Spleen (tissue), 13 donors: ENCODE measurements at places on chromosomes 1 and 21. TPM values are rescaled to one million over a fixed set of nuclear protein-coding genes. Genes with fewer than 3 reads are reported as not detected.

The PTGER3 gene
- total RNA-seq = 0.49 TPM

The CD1C gene
- total RNA-seq = 51.6 TPM

DNA sequence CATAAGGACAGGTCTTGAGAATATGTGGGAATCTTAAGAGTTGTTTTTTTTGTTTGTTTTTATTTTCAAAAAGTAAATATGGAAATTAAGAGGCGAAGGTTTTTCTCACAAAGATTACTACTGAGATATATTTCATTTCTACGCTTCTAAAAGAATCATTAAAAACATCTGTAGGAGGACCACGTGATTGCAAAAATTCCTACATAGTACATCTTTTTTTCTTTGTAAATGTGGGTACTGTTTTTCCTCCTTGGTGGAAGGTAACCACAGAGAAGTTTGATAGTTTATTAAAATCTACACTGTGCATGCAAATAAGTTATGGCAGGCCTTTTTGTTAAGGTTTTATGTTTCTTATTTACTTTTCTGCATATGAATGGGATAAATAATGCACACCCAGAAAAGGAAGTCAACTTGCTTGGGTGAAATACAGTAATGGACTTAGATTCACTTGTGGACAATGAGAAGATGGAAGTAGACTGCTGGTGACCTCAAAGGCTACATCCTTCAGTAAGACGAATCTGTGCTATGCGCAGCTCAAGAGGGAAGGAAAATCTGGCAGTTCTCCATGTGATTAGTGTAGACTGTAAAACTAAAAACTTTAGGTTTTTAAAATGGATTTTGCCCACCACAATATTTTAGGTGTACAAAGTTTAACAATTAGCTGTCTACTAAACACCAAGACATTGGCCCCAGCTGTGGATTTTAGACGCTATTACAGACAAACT lies 2.0 kb downstream of the AK5 start:
- no peak for DNase-seq

- no peak for DNase-seq
Observed at GRCh38 chr1:5956022-5956830, 36.0 kb downstream of the NPHP4 start.

The IQCC gene
- 1.7 TPM for total RNA-seq

- DNase-seq = no peak
Observed at GRCh38 chr1:185566995-185567394, 167.2 kb upstream of the HMCN1 start.

The FUBP1 gene
- total RNA-seq = 151 TPM

DNA sequence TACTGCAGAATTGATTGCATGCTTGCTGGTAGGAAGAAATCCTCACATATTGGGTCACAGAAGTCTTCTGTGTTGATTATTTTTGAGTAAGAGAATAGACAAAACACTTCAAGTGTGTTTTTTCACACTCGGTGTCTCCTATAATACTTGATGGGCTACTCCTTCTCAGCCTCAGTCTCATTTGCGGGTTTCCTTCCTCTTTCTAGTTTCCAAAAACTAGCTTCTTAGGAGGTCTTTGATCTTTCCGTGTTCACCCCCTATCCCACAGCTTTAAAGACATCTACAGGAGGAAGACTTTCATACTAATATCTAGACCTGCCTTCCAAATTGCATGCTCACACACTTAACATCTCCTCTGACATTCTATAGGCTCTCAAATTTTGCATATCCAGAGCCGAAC lies 40.7 kb upstream of the NTPCR start:
- no peak for DNase-seq

The C1orf87 gene
- not detected for total RNA-seq

The FLG2 gene
- total RNA-seq = 0.07 TPM

The AKT3 gene
- 75.2 TPM for total RNA-seq
